ENCODE measurements at places on chromosomes 1 and 21.
A peak's percentile ranks its signal among the peaks of the same experiment; 100 is the strongest.

GRCh38 chr1:211551638-211552460, 27.1 kb downstream of the SLC30A1 start:
- peak; percentile 48 for DNase-seq

DNA sequence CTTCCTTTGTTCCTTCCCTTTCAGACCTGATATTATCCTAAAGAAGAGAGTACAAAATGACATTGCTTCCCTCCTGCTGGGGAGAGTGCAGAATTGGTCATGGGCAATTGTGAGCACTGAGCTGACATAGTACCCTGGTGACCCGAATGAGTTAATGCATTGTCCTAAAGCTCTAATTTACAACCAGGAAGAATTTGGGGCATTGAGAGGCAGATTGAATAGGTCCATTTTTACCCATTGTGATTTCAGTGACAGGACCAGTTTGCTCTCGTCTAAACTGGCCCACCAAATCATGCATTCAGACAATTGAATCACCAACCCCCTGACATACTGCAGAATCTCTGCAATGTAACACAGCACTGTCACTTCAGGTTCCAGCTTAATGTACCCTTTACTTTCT, 497.4 kb downstream of the DPYD start:
- no peak for DNase-seq

- DNase-seq, result no peak
These were observed 742.6 kb upstream of the CXADR start for GRCh38 chr21:16770266-16770665.

GRCh38 chr1:16970132-16970910, 10.1 kb downstream of the MFAP2 start:
- DNase-seq, result no peak

- no peak for DNase-seq
These were observed 63.7 kb downstream of the NAV1 start for GRCh38 chr1:201602413-201603265.
